ENCODE measurements at places on chromosomes 11 and 22. TPM values are rescaled to one million over a fixed set of nuclear protein-coding genes. Genes with fewer than 3 reads are reported as not detected.

PIWIL4 gene
- 0.35 TPM for total RNA-seq

CCDC116 gene
- 0.07 TPM for total RNA-seq

IL18 gene
- total RNA-seq, result 52.6 TPM

MOGAT2 gene
- total RNA-seq, result not detected

OR51V1 gene
- total RNA-seq, result not detected

Data from foreskin keratinocyte (primary cell).